ENCODE measurements at places on chromosomes 1 and 21.

DNA sequence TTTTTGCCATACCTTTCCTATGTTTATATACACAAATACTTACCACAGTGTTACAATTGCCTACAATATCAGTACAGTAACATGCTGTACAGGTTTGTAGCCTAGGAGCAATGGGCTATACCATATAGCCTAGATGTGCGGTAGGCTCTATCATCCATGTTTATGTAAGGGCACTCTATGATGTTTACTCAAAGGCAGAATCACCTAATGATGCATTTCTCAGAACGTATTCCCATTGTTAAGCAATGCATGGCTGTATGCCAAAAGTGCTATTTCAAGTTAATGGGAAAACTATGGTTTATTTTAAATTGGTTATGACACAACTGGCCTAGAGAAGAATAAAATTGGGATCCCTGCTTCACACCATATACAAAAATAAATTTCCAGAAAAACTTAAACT lies 36.9 kb upstream of the DISP1 start:
- no peak for DNase-seq

- DNase-seq: no peak
Measured at GRCh38 chr1:22252251-22252650, 109.4 kb upstream of the WNT4 start.

DNA sequence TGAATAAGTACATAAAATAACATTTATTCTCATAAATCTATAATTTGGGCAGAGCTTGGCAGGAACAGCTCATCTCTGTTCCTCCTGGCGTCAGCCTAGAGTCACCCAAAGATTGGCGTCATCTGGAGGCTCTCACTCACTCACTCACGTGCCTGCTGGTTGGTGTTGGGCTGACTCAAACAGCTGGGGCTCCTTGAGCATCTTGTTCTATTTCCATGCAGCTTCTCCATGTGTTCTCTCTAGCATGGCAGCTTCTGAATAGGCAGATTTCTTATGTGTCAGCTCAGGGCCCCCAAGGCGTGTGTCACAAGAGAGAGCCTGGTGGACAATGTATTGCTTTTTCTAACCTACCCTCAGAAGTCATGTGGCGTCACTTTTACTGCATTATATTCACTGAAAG lies 70.6 kb upstream of the RAB3GAP2 start:
- no peak for DNase-seq

DNA sequence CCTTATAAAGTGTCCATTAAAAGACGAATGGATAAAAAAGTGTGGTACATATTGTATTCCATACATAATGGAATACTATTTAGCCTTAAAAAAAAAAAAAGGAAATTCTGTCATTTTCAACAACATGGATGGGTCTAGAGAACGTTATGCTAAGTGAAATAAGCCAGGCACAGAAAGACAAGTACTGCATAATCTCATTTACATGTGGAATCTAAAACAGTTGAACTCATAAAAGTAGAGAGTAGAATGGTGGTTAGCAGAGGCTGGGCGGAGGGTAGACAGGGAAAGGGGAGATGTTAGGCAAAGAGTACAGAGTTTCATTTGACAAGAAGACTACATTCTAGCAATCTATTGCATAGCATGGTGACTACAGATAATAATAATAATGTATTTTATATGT lies 2.6 kb downstream of the CTSS start:
- no peak for DNase-seq

GRCh38 chr1:64733581-64734286 lies 11.1 kb upstream of the RAVER2 start:
- no peak for DNase-seq

- no peak for DNase-seq
Measured at GRCh38 chr1:64100791-64101190, 102.6 kb upstream of the UBE2U start.

DNA sequence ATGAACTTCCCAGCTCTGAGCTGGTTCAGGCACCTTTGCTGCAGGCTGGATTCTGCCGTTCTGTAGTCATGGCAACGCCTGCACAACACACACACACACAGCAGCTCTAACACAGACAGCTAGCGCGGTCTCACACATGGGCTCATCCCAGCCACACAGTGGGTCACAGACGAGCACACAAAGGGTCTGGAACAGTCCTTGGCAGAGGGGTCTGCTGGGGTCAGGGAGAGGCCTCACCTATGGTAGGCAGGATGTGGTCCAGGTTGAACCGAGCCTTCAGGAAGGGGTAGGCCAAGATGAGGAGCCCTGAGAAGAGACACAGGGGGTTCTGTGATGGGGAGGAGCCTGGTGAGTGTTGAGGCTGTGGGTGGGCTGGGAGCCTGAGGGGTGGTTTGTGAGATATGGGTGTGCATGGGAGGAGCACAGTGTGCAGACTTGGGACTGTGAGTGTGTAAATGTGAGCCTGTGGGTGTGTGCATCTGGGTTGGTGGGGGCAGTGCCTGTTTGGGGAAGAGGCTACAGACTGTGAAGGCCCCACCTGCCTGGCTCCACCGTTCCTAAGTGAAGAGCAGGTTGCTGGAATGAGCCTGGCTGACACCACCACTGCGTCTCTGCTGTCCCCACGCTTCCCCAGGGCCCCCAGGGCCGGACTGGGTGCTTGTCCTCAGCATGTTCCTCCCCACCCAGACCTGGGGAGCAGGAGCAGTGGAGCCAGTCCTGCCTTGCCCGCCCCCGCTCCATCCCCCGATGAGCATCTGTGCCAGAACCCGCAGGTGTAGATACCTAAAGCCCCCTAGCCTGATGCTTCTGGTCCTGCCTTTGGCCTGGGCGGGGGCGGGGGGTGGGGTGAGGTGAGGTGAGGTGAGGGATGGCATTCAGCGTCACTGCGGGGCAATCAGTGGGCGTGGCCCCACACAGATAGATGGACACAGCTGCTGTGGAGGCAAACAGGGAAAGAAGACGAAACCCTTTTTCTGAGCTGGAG lies 1.5 kb downstream of the KNCN start:
- DNase-seq: no peak

GRCh38 chr1:221164951-221165838 lies 286.0 kb downstream of the HLX start:
- no peak for DNase-seq

GRCh38 chr1:235429143-235429542 lies 61.9 kb downstream of the TBCE start:
- DNase-seq: no peak

DNA sequence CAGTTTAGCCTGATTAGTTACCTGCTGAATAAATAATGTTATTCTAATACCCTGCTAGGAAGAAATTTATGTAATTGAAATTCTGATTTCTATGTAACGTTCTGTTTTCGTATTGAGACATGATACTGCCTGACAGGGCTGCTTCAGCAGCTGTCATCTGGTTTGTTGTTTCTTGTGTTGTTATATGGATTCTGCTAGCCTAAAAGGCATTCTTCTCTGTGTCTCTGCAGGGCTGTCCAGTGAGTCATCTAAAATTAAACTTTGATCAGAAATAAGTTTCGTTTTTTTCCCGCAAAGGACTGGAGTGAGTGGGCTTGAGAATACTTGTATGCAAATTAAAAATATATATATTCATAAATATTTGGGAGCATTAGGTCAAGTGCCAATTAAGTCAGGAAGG lies 93.0 kb downstream of the DYRK1A start:
- DNase-seq: no peak

GRCh38 chr1:202189918-202190715 lies 3.5 kb upstream of the LGR6 start:
- DNase-seq: no peak

DNA sequence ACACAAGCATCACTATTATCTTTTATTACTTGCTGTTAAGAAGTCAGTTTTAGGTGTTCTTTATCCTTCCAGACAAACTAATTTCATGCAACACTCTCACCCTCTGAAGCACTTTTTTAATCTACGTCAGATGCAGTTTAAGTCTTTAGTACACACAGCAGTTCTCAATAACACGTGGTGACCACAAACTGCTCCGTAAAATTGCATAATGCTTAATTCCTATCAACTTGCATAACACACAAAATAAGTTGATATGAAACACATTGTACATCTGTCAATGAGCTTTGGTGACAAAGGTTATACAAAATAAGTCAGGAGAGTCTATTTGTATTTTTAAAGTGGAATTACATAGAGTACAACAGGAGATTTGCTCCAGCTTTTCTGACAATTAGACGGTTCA lies 140.9 kb upstream of the ETS2 start:
- no peak for DNase-seq

DNA sequence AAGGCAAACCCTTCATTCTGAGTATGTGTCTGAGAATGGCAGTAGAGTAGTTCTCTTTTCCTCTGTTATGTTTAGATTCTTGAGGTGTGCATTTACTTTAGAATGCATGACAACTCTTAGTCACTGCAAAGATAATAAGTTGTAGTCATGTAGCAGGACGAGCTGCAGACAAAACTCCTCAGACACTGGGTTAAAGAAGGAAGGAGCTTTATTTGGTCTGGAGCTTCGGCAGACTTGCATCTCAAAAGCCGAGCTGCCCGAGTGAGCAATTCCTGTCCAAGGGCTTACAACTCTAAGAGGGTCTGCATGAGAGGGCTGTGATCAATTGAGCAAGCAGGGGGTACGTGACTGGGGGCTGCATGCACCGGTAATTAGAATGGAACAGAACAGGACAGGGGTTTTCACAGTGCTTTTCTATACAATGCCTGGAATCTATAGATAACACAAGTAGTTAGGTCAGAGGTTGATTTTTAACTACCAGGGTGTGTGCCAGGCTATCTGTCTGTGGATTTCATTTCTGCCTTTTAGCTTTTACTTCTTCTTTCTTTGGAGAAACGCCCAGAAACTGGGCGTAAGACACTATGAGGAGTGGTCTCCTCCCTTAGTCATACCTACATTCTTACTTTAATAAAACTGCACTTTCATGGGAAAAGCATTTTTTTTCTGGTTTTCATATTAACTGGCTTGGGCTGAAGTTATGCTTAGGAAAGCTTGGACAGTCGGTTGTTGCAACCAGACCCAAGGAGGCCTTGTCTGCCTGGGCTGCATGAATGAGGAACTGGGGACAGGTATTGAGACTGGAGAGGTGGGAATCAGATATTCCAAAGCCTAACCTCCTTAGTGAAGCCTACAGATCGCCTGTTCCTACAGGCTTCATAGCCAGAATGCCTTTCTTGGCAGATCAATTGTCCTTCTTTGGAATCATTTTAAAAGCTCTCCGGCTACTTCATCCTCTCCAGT lies 115.1 kb downstream of the RHOU start:
- no peak for DNase-seq

DNA sequence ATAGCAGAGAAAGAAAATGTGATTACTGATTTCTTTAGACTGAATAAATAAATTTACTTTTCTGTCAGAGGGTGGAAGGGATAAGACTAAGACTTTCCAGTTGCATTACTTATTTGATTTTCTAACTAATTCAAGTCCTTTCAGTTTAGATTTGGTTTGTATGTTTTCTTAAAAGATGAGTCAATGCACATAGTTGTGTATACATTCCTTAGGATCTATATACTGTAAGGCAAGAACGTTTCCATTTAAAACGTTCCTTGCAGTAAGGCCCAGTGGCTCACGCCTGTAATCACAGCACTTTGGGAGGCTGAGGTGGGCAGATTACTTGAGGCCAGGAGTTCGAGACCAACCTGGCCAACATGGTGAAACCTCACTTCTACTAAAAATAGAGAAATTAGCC lies 14.5 kb upstream of the SERTAD4 start:
- DNase-seq: no peak

DNA sequence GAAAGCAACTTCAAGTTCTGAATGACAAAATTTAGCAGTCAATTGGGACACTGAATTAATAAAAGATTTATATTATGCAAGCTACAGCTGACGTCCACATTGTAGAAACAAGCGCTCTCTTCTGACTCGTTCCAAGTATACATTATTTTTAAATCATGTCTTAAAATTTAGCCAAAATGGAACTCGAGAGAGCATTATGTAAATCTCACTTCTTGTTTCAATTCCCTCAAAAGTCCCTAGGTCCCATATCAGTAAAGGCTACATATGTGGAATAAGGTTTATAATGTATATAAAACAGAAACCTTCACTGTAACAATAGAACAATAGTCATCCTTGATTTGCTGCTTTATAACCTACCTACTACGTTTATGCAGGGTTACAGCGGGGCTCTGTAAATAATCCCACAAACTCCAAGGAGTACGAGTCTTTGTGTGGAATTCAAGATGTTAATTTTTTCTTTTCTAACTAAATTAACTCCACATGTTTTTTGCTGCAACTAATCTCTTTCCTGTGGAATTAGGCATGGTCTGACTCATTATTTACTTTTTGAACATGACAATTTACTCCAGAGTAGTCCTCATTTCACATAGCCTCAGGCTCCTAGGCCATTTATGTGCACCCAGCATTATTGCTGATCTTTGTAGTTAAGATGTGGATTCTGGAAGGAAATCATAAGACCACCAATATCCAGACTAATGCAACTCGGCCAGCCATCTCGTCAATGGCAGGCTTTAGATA lies 785.1 kb downstream of the LTN1 start:
- no peak for DNase-seq

- DNase-seq: no peak
Measured at GRCh38 chr1:156750711-156751450, 594 bp downstream of the HDGF start.

- DNase-seq: no peak
Measured at GRCh38 chr1:246608616-246609376, 42.5 kb downstream of the CNST start.

- DNase-seq: no peak
Measured at GRCh38 chr1:204450461-204451257, 39.0 kb upstream of the PPP1R15B start.

DNA sequence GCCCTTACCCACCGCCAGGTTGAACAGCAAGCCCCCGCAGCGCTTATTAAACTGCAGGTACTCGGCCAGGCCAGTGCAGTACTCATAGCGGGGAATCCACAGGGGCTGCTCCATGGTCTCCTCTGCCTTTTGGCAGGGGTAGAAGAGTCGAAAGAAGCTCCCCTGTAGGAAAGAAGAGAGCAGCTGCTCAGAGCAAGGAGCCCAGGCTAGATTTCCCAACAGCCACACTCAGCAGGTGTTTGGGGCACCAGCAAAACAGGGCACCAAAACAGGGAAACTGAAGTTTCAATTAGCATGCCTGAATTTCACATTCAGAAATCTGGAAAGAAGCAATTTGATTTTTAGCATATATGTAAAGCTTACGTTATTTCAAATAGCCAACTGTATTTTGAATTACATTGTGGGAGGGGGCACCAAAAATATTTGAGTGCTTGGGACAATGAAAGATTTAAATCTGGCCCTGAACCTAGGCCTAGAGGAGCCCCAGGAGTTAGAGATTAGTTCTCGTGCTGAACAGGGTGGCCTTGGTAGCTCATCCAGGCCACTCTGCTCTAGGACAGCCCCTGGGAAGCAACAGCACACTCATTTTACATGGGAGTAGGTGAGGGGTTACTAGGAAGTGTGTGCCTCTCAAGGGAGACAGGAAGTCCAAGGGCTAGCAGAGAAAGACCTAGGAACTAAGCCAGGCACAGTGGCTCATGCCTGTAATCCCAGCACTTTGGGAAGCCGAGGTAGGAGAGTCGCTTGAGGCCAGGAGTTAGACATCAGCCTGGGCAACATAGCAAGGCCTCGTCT lies 8.2 kb downstream of the PAFAH2 start:
- no peak for DNase-seq

DNA sequence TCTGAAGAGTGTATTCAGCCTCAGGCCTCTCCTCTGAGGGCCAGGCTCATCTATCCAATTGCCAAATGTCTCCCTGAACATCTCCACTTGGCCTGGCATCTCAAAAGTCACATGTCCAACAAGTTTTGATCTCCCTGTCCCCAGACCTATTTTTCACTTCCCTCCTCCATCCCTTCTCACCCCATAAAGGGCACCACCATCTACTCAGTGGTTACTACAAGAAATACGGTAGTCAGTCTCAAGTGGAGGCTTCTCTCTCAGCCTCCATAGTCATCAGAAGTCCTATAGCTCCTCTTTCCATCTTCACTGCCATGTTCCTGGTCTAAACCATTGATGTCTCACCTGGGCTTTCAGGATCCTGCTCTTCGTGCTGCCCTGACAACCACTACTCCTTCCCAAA lies 82.5 kb upstream of the EDN2 start:
- no peak for DNase-seq

- DNase-seq: no peak
Measured at GRCh38 chr21:41593051-41593759, 85.2 kb upstream of the TMPRSS2 start.
